Activated CD4-positive, CD25-positive, alpha-beta regulatory T cell treated with anti-CD3 and anti-CD28 coated beads, Interleukin-2, amount 50 U/mL, for 72 hours (primary cell): ENCODE measurements at places on chromosomes 1 and 21.

GRCh38 chr1:76547916-76548315, 319.4 kb upstream of the ST6GALNAC5 start:
- no peak for DNase-seq

- no peak for DNase-seq
Observed at GRCh38 chr1:175168782-175169181, 23.8 kb downstream of the KIAA0040 start.

- no peak for DNase-seq
Observed at GRCh38 chr1:28971980-28972771, 57.8 kb downstream of the EPB41 start.

GRCh38 chr1:91606546-91607078, 106.0 kb downstream of the CDC7 start:
- DNase-seq: no peak

DNA sequence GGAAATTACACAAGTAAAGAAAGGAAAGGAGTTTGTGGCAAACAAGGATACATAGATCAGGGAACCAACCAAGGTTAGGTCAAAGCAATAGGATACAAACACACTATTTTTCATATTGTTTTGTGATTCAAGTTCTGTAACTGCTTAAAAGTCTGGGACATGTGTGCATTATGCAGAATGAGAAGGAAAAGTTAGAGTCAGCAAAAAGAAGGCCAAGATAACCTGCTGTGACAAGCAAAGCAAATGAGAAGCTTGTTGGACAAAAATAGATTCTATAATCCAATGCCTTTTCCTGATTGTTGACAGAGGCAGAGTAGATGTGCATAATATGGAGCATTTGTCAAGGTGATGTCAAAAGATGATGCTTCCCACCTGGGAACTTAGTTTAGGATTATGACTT, 556.0 kb upstream of the CXADR start:
- DNase-seq: no peak

- DNase-seq: no peak
Observed at GRCh38 chr21:27076025-27076424, 109.1 kb upstream of the ADAMTS5 start.

DNA sequence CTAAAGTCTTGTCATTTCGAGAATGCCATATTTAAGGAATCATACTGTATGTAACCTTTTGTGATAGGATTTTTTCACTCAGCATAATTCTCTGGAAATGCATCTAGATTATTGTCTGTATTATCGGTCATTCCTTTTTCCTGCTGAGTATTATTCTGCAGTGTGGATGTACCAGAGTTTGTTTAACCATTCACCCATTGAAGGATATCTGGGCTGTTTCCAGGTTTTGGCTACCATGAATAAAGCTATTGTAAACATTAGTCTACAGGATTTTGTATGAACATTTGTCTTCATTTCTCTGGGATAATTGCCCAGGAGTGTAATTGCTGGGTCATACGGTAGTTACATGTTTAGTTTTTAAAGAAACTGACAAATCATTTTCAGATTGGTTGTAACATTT, 61.8 kb downstream of the ATP1A1 start:
- no peak for DNase-seq

DNA sequence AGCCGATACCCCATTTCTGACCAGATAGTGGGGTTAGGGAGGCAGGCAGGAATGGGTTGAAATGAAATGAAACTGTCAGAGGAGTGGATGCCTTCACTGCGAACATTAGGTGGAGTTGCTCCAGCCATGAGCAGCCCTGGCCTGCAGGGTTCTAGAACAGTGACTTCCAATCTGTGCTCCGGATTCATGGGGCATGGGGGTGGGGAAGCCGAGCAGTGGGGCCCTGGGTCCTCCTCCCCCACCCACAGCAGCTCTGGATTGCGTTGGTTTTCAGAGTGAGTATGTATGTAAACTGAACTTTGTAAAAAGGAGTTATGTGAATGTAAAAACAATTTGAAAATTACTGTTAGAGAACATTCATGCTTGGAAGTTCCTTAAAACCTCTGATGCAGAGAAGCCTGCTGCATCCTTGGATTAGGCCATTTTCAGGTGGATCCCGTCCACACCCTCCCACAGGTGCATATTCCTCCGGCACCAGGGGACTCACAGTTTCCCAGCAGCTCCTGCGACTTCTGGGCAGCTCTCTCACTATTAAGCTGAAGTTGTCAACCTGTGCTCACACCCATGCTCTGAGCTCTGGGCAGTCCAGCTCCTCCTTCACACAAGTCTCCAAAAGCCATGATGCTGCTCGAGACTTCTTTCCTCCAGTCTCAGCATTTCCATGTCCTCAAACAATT, 54.4 kb upstream of the EDN2 start:
- peak; percentile 6 for DNase-seq
